ENCODE measurements at places on chromosomes 5 and 9.
A peak's percentile ranks its signal among the peaks of the same experiment; 100 is the strongest.

DNA sequence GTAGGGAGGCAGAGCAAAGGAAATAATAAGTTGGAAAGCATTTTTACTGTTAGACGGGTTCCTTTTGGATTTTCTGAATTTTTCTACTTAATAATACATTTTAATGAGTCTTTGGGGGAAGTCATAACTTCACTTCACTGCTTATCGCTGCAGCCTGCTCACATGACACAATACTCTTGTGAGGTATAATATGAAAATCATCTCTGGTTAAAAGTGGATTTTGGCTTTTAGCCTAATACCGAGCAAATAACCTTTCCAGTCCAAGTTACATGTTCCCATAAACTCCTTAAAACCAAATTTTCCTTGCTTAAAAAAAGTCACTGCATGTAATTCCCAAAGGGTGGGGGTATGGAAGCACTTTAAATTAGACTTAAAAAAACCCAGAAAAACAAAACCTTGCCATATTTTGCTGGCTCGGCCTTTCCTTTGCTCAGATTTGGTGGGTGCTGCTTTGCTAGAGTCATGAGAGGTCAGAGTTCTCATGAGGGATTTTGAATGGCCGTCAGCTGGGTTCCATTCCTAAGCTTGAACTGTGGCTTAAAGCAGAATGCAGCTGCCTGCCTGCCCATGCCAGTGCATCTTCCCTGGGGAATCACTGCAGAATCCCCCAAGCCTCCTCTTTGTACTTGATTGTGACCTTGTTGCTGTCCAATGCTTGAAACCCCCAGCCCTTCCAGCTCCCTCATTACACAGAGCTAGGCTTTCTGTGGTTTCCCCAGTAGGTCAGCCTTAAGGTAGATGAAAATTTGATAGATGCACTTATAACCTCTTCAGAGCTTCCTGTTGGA lies 331.8 kb downstream of the KDM4C start:
- no peak for DNase-seq

GRCh38 chr5:93100428-93100827 lies 480.6 kb downstream of the NR2F1-AS1 start:
- DNase-seq: no peak

DNA sequence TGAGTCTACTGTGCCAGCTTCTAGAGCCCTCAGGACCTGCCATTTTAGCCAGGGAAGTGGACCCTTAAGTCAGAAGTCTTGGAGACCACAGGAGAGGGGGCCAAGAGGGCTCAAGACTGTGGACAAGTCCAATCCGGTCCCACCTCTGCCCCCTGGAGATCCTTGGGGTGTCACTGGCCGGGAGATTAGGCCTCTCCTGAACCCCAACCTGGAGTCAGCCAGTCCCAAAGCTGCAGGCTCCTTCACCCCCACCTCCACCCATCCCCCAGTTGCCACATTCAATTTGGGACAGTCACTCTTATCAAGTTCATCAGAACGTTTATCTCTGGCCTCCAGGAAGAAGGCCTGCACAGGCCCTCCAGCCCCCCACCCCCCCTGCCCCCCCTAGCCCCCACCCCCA lies 290 bp downstream of the SLC23A1 start:
- no peak for DNase-seq

GRCh38 chr5:105752801-105753200 lies 1917.9 kb downstream of the EFNA5 start:
- DNase-seq: no peak

DNA sequence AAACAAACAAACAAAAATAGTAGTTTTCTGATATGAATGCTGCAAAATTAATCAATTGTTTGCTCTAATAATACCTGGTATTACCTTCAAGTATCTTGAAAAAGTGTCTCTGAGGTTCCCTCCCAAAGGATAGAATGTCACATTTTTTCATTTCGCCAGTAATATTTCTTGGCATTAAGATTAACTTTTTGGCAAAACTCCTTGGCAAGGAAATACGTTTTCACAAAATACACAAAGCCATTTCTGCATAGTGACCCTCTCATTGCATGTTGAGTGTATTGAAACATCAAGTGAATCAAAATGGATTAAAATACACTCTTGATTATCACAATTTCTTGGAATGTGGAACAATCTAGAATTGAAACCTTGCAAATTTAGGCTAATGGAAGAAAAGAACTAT lies 230.5 kb downstream of the ATPSCKMT start:
- no peak for DNase-seq

GRCh38 chr5:139657363-139658321 lies 9.5 kb downstream of the CXXC5 start:
- DNase-seq: no peak

DNA sequence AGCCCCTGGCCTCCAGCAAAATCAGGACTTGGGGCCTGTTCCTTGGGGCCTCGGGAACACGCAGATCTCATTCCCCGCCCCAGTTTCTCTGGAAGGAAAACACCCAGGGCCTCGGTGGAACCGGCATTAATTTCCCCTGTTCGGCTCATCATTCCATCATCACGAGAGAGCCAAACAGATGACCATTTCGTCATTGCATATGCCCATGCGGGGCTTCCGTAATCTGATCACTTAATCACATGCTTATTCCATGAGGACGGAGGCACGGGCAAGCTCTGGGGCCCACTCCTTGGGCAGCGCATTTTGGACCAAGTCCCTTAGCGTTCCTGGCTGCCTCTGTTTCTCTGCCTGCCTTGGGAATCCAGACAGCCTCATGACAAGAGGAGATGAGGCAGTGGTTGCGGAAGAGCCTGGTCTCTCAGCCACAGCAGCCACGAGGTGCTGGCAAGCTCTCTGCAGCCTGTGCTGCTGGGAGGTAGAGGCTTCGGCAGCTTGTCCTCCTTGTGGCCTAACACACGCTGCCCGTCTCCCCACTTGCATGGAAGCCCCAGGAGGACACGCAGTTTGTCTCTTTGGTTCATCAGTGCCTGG lies 65.0 kb upstream of the IER5L start:
- no peak for DNase-seq

DNA sequence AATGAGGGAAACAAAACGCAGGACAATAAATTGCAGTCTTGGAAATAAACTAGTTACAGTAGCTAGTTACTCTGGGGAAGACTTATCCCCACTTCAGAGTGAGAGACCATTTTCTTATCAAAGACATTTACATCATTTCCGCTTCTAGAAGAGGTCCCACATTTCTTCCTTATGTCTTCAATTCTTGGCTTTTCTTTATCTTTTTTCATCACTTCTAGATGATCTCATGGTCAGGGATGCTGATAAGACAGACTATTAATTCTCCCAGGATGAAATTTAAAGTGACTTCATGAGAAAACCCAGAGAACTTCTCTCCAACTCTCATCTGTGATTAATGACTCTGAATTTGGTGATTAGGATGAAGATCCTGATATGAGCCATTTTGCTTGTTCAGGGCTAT lies 229.1 kb downstream of the MTRR start:
- DNase-seq: no peak

- DNase-seq: no peak
Observed at GRCh38 chr5:15321776-15322175, 178.2 kb upstream of the FBXL7 start.

- peak; percentile 60 for DNase-seq
Observed at GRCh38 chr9:2026220-2026997, 11.3 kb downstream of the SMARCA2 start.

DNA sequence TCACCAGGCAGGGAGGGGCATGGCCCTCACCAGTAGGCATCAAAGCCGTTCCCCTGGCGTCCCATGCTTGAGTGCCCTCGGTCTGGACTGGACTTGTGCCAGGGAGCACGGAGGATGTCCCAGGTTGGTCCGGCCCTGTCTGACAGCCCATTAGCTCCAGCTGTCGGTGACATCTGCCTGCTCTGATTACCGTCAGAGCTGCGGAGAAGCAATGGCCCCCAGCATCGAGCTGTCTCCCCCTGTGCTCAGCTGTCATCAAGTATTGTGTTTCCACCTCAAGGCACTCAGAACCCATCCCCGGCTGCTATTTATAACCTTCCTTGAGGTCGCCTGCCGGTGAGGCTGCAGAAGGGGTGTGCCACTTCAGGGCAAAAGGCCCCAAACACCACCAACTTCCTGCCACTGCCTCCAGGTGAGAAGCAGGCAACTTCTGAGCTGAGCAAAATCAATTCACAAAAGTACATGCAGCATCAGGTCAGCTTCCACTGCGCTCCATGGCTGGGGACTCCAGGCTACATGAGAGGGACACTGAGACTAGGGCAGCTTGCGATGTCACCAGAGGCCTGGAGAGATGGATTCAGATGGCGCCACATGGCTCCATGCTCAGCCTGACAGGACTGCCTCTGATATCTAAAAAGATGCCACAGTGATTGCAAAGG lies 142.7 kb downstream of the C5orf15 start:
- peak; percentile 33 for DNase-seq

DNA sequence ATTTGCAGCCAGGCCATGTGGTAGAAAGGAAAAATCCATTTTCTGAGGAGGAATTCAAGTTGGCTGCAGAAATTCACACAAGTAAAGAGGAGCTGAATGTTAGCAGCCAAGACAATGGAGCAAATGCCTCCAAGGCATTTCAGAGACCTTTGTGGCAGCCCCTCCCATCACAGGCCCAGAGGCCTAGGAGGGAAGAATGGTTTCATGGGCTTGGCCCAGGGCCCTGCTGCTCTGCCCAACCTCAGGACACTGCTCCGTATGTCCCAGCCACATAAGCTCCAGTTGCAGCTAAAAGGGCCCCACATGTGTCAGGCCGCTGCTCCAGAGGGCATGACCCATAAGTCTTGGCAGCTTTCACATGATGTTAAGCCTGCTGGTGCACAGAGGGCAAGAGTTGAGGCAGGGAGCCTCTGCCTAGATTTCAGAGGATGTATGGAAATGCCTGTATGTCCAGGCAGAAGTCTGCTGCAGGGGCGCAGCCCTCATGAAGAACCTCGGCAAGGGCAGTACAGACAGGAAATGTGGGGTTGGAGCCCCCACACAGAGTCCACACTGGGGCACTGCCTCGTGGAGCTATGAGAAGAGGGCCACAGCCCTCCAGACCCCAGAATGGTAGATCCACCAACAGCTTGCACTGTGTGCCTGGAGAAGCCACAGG lies 144.2 kb upstream of the EPB41L4A start:
- DNase-seq: no peak

DNA sequence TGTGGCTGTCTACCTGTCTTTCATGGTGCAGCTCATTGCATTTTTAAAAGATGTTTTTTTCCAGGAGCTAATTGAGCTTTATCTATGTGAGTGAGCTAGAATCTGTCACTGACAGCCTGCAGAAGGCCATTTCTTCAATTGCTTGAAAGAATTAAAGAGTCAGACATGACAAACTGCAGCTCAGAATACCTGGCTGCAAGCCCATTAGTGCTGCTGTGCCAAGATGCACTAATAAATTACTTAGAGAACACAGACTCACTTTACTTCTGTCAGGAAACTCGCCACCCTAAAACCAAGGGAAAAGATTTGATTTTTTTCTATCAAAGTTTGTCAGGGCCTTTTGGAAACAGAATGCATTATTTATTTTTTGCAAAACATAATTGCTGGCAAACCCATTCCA lies 368.3 kb downstream of the CAAP1 start:
- DNase-seq: no peak

DNA sequence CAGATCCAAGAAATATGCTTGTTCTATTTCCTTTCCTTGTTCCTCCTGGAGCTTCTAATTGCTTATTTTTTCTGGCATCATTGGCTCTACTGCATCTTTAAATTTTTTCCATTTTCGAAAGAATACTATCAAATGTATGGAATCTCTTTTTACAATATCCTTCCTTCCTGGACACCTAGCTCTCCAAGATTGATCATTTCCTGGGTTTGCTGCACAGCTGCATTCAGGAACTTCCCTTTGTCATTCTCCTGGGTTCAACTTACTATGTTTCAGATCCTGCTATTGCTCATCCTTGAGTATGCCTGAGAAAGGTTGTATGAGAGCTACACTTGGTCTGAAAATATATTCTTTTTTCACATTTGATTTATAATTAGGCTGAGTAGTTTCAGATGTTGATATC lies 73.7 kb upstream of the ERCC6L2 start:
- DNase-seq: no peak

- DNase-seq: no peak
Observed at GRCh38 chr5:133985540-133986180, 17.2 kb upstream of the C5orf15 start.

DNA sequence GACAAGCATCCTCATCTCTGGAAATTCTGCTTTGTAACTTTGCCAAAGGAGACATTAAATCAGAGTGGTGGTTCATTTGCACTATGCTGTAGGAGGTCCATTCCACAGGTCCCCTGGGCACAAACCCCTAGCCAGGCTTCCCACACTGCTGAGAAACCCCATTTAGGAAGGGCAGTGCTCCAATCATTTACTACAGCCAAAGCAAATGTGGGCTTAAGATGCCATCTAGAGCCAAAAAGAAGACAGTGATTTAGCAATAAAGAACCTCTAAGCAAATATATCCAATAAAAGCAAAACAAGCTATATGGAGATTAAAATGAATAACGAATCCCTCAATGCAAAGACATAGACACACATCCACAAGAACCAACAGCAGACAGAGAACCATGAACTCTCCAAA lies 129.0 kb upstream of the ALDH1B1 start:
- no peak for DNase-seq

GRCh38 chr9:70303268-70303667 lies 44.5 kb downstream of the SMC5 start:
- DNase-seq: no peak

DNA sequence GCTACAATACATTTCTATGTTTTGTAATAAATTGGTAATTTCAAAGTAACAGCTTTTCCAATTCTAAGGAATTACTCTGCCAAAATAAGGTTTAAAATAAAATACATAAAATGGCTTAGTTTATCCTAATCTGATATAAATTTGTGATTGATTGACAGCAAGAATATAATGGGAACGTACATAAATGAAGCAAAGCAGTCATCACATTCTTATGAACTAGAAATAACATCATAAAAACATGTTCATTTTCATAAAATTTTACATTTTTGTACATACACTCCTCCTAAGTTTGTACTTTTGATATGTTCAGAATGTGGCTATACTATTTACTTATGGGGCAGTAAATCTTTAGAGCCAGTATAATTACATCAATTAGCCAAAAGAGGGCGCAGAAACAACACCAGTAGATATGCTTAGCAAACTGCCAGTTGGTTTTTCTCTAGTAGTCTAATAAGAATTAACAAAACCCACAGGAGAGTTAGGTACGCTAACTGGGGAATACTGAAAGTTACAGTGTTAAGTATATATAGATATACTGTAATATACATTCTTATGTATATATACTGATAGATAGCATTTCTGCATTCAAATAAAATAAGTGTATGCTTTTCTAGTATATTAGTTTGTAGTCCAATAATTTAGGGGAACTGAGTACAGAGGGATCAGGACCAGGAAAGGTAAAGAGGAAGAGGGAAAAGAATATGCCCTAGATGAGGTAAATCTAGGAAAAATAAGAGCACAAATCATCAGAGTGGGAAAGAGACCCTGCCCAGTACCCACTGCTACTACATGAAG lies 76.8 kb downstream of the ZDHHC21 start:
- DNase-seq: peak; percentile 39

Data from CD4-positive, alpha-beta T cell treated with Interleukin-1 beta for 1 hour (primary cell).